ENCODE measurements at places on chromosomes 7 and 10.

- no peak for DNase-seq
These were observed 89.8 kb downstream of the ZMIZ1 start for GRCh38 chr10:79158402-79159097.

DNA sequence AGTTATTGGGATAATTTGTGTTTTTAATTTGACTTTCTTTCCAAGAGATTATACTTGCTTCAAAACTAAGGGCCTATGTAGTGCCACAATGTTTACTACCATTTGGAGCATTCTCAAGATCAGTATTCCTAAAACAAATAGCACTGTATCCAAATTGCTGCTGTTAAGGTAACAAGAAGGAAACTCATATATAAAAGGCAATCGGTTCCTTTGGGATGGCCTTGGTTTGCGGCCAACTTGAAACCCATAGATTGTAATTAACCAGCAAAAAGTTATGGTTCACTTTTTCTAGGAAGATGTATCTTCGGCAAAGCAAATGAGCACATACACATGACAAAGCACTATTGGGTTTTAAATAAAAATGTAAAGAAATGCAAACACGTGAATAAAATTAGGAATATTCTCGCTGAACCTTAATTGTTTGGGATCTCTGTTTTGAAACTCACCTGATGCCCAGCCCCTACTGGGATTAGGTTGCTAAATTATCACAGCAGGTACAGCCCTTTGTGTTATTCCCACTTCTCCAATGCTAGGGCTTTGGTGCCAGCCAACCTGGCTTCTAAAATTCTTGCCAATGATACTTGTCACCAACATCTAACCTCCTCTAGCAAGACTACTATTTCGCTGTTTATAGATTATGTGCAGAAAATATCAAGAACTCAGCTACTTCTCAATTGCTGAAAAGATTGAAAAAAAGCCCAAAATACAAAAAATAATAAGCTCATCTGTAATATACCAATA is 16.0 kb downstream of the CDNF start:
- no peak for DNase-seq

GRCh38 chr7:92694211-92694610 is 104.0 kb upstream of the FAM133B start:
- no peak for DNase-seq

DNA sequence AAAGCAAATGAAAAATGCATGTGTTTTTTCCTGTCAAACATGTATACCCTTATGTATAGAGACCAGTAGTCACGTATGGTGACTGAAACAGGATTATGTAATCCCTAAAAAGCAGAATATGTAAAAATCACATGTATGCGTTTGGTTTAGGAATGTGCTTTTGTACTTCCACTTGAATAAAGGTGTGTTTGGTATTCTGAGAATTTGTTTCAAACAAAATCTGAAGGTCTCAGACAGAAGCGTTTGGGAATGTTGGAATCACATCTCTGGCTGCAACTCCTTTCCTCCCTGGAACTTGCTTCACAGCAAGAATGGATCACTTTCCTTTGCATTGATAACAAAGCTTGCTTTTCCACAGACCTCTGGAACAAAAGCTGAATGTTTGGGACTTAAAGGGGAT is 17.8 kb downstream of the ZNF655 start:
- no peak for DNase-seq

DNA sequence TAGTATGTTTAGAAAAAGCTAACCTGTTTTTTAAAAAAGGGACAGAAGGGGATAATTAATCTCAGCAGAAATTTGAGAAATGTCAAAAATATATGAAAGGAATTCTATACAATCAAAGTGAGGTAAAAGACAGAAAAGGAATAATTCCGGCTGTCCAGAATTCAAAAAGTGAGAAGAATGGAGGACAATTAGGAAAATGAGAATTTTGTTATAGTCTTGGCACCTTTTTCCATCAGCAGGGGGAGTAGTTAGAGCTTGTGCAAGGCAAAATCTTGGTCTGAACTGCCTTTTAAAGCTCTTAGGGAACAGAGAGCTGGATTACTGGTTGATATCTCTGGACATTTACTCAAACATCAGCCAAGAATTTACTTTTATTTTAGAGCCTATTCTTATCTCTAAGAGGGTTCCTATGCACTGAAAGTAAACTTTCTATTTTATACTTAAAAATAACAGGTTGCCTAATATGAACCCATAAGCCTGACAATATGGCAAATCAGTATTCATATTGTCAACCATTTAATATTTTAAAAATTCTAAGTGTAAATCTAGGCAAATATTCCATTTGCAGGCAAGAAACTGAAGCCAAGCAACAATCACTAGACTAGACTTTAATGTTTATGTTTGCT is 185.6 kb downstream of the ANK3 start:
- no peak for DNase-seq

DNA sequence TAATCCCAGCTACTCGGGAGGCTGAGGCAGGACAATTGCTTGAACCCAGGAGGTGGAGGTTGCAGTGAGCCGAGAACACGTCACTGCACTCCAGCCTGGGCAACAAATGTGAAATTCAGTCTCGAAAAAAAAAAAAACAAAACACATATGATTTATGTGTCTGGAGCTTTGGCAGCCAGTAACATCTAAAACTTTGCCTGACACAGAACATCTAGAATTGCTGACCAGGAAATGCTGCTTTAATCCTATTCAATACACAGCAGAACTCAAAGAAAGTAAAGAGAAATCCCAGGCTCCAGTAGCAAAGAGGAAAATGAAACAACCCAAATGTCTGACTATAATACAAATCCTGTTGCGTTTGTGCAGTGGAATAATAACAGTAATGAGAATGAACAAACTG is 4.5 kb upstream of the CCDC6 start:
- no peak for DNase-seq

DNA sequence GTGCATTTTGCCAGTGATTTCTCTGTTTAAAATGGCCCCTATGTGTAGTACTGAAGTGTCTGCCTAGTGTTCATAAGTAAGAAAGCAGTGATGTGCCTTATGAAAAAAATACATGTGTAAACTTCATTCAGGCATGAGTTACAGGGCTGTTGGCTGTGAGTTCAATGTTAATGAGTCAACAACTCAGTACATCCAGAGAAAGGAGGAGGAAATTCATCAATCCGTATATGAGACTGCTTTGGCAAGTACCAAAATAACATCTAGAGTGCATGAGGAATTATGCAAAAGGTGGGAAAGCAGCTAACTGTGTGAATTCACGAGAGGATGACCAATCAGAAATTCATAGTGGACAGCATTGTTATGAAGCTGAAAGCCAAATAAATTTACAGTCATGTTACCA is 255.6 kb downstream of the ZEB1 start:
- DNase-seq: no peak

DNA sequence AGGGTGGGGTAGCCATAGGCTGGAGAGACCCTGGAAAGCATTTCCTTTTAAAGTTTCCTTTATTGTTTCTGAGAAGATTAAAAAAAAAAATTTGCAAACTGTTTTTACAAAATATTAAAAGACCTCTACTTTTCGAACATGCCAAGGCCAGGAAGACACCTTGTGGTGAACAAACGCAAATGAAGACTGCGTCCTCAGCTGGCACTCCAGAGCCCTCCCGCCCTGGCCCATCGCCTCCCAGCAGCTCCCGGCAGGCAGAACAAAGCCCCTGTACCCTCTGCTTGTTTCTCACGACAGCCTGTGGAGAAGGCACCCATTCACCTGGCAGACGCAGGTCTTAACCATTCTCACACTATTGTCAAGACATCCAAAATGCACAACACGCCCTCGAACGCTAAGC is 56.4 kb downstream of the ESYT2 start:
- no peak for DNase-seq

DNA sequence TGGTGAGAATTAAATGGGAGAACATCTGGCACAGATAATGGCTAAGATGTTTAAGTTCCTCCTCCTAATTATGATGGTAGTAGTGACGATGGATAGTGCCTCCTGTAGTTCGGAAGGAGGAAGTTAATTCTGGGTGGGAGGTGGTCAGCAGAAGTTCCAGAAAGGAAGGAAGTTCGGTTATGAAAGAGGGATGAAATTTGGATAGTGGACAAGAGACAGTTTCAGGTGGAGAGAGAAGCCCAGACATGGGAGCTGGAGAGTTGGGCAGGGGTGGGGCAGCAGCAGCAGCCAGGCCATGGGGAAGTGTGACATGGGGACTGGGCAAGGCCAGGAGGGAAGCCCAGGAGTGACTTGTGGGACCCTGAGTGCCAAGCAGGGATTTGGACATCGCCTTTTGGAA is 99.5 kb downstream of the CCNY start:
- no peak for DNase-seq

- DNase-seq: no peak
These were observed 547.5 kb upstream of the LRRTM3 start for GRCh38 chr10:66378117-66378876.

GRCh38 chr10:128180843-128181242 is 54.6 kb upstream of the MKI67 start:
- no peak for DNase-seq
